ENCODE measurements at places on chromosomes 16 and 17.
A peak's percentile ranks its signal among the peaks of the same experiment; 100 is the strongest.

- DNase-seq = no peak
These were observed 478.3 kb upstream of the ZFHX3 start for GRCh38 chr16:73526011-73526804.

GRCh38 chr17:39640591-39641031, 3.7 kb downstream of the STARD3 start:
- no peak for DNase-seq

DNA sequence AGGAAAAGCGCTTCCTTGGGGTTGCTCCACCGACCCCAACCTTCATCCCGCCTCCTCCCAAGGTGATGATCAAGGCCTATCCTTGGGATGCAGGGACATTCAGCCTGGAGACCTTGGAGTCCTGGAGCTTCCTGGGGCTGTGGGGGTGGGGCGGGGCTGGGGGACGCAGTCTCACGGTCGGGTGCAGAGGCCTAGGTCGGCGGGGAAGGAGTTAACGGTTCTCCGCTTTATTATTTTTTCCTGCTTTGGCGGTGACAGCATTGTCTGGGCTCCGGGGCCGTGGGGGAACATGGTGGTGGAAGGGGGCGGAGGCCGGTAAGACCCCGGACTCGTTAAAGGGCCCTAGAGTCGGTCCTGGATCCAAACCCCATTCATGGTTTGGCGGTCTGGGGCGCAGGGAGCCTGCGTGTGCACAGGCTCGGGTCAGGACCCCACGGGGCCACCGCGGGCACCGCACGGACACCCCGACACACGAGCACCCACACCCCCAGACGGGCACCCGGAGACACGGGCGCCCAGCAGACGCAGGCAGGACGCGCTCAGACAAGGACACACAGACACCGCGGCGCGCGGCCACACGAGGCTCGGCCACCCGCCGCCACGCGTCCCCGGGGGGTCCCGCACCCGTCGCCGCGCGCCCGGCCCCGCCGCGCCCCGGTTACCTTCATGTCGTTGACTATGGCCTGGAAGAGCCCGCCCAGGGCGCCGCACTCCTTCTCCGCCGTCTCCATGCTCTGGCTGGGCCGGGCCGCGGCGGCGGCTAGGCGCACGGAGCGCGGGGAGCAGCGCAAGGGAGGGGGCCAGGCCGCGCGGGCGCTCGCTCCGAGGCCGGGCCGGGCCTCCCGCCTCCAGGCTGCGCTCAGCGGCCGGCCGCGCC, 554 bp downstream of the MTSS2 start:
- no peak for DNase-seq

DNA sequence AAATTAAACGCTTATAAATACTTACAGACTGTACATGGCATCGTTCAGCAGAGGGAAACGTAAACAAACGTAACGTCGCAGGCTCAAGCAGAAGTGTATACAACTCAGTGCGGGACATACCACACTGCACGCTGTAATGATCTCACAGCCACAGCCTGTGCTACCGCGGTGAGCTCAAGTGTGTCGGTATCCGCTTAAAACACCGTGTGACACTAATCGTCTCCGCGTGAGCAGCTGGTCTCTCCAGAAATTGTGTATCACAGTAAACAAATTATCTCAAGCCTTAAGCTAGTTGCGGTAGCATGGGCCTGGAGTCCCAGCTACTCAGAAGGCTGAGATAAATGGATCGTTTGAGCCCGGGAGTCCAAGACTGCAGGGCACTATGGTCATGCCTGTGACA, 115.3 kb downstream of the ANKRD11 start:
- DNase-seq = no peak

DNA sequence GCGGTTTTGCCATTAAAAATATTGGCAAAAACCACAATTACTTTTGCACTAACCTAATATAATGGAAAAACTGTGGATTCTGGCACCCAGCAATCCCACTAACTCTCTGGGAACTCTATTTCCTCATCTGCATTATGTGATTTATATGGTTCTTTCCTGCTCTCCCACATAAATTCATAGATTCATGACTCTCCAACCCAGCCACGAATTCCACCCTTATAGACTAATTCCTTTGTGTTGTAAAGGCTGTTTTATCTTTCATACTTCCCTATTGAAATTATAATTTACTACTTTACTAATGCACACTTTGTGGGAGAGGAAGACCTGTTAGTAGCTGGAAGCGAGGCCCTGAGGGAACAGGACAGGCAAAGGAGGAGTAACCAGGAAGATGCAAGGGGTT, 88.4 kb upstream of the GNAO1 start:
- no peak for DNase-seq

GRCh38 chr16:25111403-25112166, at the start of gene LCMT1:
TSS of gene LCMT1 (plus strand) at chr16:25111742. CDS start at chr16:25111884, 142 bp downstream.
- peak; percentile 97 for DNase-seq

DNA sequence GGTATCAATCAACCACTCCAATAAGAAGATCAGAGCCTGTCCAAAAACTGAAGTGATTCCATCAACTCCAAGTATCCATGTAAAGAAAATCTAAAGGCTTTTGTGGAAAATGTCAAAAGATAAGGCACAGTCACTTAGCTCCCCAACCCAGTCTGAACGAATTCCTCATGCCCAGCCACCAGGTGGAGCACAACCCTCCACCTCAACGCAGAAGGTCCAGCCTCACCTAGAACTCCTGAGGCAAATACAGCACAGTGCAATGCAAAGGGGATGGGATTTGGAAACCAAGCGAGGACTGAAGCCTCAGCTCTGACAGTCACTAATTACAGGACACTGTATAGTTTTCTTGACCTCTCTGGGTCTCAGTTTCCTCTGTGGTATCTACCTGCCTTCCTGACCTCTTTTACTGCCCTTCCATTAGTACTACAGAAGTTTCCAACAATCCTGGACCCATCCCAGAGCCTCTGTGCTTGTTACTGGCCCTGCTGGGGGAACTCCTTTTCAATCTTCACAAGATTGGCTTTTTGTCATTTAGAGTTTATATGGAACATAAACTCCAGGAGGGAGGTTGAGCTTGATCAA, 2.0 kb downstream of the NCBP3 start:
- DNase-seq = peak; percentile 47

- DNase-seq = no peak
These were observed 75.8 kb upstream of the ZNF469 start for GRCh38 chr16:88306860-88307545.

DNA sequence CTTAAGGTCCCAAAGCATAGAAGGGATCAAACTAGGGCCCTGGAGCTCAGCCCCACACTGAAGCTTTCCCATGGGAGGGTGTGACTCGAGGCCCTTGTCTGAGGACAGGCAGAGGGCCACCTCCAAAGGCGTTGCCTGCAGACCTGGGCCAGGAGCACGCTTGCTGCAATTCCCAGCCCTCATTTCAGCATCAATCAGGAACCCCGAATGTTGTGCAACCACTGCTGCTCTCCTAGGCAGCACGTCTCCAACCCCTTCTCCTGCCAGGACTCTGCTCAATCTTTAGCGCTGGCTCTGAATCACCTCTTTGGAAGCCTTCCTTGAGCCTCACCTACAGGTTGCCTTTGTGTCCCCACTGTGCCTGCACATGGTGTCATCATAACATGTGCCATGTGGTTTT, 14.0 kb upstream of the ATP2C2 start:
- DNase-seq = no peak

DNA sequence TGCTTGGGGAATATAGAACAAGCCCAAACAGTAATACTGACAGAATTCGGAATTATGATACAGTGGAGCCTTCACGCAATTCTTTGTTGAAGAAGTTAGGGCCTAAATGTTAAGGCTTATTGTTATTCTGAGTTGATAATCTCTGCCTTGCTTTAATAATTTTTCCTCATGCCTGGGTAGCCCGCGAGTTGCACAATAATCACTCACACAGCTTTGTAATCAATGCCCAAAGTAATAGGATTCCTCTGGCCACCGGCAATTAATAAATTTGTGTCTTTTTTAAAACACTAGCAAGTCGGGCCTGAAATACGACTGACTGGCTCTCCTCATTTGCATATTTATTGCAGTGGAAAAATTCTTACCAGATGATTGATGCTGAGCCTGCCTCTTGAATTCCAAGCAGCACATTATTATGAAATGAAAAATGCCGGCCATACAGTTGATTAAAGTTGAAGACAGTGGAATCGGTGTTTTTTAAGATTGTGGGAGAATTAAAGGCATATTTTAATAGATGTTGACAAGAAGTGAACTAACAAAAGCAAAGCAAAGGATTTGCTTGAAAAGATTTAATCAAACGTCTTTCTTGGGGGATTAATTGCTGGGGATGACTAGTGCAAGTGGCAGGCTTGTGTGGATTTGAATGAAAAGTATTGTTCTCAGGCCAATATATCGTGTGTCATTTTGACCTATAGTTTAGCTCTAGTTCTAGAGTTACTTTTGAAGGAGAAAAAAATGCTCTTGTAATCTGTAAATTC, 30.2 kb downstream of the AATF start:
- DNase-seq = no peak

- DNase-seq = no peak
These were observed 44.7 kb downstream of the ABCC1 start for GRCh38 chr16:15993946-15994665.

GRCh38 chr17:11269210-11269609, 28.2 kb downstream of the SHISA6 start:
- DNase-seq = no peak

- DNase-seq = no peak
These were observed 11.7 kb downstream of the PECAM1 start for GRCh38 chr17:64378890-64379354.

- DNase-seq = no peak
These were observed 5.9 kb downstream of the PHAF1 start for GRCh38 chr16:67115639-67116038.

GRCh38 chr16:68375801-68376536, 65.2 kb downstream of the PRMT7 start:
- DNase-seq = no peak

GRCh38 chr17:42573095-42573494, 4.4 kb downstream of the PSMC3IP start:
- DNase-seq = no peak

- no peak for DNase-seq
These were observed 24.7 kb upstream of the KLHDC4 start for GRCh38 chr16:87790292-87791100.

DNA sequence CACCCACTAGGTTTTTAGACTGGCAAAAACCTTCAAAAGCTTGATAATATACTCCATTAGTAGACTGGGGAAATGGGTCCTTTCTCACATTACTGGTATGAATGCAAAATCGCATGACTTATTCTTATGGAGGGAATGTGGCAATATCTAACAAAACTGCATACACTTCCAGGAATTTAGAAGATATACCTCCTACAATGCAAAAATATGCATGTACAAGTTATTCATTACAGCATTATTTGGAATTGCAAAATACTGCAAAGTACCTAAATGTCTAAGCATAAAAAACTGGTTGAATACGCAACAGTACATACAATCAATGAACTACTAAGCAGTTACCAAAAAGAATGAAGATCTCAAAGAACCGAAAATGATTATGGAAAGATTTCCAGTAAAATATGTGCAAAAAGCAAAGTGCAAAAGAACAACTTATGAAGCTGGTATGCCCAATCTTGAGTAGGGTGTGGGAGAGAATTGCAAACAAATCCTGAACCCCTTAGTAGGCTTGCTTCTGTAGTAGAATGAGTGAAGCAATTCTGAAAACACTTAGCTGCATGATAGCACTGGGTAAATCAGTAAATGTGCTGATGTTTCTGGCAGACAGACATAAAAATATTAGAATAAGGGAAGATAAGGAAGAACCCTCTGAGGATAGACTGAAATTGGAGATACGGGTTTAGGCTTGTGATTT, 180.1 kb downstream of the PARN start:
- DNase-seq = no peak

- no peak for DNase-seq
These were observed 29.7 kb downstream of the MYO15A start for GRCh38 chr17:18138065-18138749.

GRCh38 chr16:79257953-79258490, 342.5 kb downstream of the MAF start:
- DNase-seq = no peak

DNA sequence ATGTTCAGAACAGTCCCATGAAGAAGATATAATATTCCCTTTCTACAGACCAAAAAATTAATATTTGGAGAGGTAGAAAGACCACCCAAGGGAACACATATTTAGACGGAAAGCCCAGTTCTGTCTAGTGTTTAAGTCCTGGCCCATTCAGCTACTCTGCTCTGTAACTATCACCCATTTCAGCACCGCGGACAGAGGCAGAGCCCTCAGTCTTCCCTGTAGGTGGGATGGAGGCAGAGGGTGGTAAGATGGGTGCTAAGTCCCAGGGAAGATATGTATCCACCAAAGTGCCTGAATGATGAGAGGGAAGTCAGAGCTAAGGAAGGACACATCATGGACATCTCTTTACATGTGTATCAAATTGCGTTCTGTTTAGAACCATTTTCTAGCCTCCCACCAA, 27.8 kb upstream of the C16orf78 start:
- no peak for DNase-seq

DNA sequence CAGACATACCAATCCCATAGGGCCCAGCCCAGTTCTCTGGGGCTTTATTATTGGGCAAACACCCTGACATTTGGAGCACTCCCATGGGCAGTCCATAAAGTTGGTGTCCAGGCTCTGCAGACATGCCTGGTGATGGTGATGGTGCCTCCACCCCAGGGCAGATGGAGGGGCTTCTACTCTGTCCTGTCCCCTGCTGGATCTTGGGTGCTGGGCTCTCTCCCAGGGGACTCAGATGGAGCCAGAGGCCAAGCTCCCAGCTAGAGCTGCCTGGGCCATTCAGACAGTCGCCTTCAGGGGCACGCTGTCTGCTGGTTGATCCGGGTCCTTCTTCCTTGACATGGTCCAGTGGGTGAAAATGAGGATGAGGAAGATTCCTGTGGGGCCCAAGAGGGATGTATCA, 10.6 kb downstream of the CDH16 start:
- no peak for DNase-seq

DNA sequence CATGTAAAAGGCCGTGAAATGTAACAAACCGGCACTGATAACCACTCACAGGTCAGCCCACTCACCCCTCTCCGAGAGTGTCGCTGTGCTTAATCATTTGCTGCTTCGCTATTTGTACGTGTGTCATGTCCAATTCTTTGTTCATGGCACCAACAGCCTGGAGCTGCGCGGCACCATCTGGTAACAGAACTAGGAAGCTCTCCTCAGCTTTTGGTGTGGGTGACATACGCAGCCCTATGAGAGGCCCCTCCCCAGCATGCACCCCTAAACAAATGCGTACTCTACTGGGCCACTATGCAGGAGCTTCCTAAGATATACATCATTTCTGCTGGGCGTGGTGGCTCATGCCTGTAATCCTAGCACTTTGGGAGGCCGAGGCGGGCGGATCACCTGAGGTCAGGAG, 2.3 kb upstream of the PECAM1 start:
- peak; percentile 40 for DNase-seq

All from CD4-positive, alpha-beta T cell treated with Interleukin-2 at 100 ng/mL for 4 hours (primary cell).